Posterior vena cava (tissue), 2 donors: ENCODE measurements at places on chromosomes 12 and 14.
A peak's percentile ranks its signal among the peaks of the same experiment; 100 is the strongest.

DNA sequence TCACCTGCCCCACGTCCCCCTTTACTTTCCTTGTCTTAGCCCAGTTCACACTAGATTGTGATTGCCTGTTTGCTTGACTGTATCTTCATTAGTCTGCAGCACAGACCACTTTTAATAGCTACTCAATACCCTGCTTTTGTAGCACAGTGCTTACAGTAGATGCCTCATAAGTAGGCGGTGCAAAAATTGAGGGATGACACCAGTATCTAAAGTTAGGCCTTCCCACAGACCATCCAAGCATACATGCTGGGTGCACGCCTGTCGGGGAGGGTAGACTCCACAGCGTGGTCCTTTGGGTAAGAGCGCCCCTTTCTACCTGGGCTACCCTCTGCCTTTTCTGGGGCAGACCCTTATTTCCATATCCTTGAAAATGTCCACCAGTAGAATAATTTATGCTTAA lies 140.8 kb downstream of the GCH1 start:
- no peak for DNase-seq

- DNase-seq: no peak
Measured at GRCh38 chr12:60630796-60631195, 1035.0 kb downstream of the SLC16A7 start.

- peak; percentile 11 for DNase-seq
Measured at GRCh38 chr12:57095440-57095839, 6.5 kb downstream of the NAB2 start.

DNA sequence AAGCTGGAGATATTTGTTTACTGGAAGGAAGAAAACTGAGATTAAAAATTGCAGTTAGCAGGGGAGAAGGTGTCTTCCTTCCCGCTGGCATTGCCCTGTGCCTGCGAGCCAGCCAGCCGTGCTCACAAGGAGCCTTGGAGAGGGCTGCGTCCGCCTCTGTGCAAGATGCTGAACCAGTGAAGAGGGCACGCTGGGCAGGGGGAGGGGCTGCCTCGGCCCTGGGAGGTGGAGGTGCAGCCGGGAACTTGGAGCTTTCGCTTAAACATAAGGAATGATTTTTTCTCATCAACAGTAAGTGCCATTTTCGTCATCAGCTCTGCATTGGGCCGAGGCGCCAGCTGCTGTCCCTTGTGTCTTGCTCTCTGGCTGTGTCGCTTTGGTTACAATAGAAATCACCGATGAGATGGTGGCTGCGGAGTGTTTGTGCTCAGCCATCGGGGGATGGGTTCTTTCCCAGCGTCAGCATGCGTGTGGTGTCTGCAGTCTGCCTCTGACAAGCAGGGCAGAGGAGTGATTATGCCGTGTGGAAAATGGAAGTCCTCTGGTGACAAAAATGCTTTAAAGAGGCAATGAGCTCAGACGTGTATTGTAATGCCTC lies 97.3 kb downstream of the ESR2 start:
- DNase-seq: no peak

DNA sequence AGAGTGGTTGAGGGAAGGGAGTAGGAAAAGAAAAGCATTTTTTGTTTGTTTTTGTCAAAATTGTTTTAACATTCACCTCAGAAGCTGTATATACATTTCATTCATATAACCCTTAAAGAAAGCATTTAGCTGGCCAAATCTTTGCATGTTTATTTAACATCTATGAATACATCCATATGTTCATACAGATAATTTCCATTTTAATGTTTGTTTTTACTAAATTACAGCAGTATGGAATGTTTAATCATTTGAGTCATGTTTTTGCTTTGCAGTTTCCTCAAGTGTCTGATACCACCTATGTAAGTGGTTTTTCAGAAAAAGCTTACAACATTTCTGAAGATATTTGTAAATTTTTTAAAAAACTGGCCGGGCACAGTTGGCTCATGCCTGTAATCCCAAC lies 84.3 kb upstream of the ATF1 start:
- DNase-seq: no peak

- DNase-seq: no peak
Measured at GRCh38 chr14:49796025-49796424, 28.1 kb downstream of the KLHDC2 start.

DNA sequence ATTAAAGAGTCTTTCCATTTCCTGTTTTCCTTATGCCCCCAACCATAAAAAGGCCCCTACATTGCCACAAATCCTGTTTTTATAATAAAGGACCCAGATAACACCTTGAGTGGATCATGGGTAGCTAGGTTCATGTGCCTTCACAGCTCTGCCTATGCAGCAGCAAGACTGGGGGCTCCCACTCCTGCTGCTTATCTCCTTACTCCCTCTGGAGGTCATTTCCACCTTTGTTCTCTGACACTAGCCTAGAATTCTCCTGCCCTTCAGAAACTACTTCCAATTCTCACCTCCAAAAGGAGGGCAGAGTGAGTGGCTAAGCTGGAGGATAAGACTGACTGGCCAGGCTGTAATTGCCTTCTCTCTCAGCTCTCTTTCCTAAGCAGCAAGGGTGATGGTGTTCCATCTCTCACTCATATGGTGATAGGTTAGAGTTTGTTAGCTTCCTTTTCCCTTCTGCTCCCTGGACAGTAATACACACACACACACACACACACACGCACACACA lies 20.0 kb upstream of the STAC3 start:
- no peak for DNase-seq

DNA sequence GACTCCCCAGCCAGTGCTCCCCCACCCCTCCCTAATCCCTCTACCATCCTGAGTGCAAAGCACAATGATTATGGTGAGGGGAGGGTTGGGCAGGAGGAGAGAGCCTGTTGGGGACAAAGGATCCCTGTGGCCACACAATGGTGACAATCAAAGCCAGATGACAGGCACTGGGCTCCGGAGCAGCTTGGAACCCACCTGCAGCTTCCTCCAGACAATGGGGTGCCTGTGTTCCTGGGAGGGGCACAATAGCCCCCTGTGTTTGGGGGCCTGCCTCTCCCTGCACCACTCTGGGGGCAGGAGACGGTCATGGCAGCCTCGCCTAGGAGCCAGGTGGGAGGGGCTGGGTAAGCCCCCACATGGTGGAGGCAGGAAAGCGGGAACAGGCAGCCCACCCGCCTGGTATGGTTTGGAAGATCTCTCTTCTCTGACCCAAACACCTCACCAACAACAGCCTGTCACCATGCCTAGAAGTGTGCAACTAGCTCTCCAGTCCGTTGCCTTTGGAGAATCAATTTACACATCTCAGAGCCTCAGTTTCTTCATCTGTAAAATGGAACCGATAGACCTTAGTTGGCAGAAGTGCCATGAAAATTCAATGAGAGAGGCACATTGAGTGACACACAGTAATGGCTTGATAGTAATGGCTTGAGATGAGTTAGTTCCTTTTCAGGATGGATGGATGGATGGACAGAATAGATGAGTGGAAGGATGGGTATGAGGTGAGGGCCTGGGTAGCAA lies 53.0 kb downstream of the MVK start:
- no peak for DNase-seq

- DNase-seq: no peak
Measured at GRCh38 chr14:90058876-90059458, 2.8 kb upstream of the KCNK13 start.

DNA sequence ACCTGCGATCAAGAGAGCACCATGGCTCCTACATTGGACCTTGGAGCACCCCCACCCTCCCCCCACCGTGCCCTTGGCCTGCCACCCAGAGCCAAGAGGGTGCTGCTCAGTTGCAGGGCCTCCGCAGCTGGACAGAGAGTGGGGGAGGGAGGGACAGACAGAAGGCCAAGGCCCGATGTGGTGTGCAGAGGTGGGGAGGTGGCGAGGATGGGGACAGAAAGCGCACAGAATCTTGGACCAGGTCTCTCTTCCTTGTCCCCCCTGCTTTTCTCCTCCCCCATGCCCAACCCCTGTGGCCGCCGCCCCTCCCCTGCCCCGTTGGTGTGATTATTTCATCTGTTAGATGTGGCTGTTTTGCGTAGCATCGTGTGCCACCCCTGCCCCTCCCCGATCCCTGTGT lies 1.8 kb upstream of the RNU7-1 start:
- DNase-seq: peak; percentile 83

DNA sequence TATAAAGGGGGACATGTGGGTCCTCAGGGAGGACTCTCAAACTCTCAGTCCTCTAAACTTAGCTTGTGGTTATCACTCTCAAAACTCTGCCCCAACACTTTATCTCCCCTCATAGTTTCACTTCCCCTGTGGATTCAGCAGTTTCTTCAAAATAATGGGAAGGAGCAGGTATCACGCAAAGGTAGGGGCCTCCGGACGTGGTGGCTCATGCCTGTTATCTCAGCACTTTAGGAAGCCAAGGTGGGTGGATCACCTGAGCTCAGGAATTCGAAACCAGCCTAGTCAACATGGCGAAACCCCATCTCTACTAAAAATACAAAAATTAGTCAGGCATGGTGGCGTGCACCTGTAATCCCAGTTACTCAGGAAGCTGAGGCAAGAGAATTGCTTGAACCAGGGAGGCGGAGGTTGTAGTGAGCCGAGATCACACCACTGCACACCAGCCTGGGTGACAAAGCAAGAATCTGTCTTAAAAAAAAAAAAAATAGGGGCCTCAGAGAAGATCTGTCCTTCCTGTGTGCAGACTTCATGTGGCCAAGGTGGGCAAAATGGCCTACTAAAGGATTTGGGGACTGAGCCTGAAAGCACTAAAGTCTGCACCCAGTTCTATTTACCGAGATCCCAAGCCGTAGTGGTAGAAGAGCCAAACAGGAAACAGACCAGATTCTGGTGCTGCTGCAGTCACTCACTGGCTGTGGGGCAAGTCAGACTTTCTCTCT lies 6.4 kb downstream of the ITGB7 start:
- DNase-seq: no peak

DNA sequence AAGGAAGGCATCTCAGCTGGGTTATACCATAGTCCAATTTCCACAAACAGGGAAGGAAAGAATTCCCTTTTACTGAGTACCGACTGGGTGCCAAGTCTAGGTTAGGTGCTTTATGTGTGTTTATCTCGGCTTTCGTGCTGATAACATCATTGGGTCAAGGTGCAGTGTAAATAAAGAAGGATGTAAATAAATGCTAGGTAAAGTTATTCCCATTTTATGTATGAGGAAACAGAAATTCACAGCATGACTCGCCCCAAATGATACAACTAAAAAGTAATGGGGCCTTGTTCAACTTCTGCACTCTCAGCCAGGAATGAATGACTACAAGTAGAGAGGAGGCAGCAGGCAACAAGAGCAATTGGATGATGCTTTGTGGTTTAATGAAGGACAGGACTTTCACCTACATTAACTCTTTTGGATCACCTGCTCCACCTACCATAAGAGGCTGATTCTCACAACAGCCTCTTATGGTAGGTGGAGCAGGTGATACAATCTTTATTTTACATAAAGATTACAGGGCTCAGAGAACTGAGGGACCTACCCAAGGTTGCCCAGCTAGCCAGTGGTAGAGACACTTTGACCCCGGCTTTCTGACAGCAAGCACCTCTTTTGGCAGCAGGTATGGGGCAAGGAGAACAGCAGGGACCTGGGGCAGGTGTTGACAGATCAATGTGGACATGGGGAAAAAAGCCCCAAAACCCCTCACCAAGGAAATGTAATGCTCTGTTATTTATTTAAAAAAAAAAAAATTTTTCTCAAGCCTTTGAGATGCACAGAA lies 213.4 kb upstream of the NUDT4 start:
- DNase-seq: no peak

DNA sequence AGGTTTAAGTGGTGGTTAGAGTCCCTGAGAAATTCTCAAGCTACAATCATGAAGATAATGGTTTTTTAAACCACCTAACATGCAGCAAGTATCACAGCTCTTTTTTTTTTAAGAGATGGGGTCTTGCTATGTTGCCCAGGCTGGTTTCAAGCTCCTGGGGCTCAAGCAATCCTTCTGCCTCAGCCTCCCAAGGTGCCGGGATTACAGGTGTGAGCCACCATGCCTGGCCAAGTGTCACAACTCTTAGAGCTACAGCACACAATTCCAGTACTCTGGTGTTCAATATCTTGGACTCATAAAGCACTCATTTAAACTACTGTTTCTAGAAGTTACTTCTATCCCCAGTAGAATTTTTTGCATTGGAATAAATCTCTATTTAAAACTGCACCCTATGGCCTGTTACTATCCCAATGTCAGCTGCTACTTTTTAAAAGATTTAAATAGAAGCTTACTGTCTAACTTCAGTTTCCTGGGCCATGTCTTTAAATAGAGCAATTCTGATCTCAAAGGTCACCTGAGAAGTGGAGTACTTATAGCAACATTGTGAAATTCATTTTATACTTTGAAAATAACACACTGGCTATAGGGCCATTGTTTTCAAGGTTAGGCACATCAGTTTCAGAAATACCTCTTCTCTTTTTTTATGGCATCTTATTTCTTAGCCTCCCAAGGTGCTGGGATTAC lies 10.3 kb downstream of the LYSET start:
- DNase-seq: no peak

DNA sequence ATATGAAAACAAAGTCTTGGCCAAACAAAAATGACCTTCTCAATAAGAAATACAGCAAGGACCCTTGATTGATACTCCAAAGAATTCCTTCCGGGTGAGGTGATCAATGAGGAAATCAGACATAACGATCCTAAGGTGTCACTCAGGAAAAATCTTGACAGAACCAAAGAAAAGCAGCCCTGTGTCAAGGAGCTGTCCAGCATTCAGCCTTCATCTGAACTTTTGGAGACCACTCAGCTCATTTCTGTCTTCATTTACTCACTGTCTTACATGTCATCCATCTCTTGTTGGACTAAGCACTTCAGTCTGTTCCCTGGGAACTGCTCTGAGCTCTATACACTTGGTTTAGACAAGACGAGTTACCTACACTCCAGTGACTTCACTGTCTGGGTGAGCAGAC lies 179.9 kb downstream of the GRIN2B start:
- no peak for DNase-seq

DNA sequence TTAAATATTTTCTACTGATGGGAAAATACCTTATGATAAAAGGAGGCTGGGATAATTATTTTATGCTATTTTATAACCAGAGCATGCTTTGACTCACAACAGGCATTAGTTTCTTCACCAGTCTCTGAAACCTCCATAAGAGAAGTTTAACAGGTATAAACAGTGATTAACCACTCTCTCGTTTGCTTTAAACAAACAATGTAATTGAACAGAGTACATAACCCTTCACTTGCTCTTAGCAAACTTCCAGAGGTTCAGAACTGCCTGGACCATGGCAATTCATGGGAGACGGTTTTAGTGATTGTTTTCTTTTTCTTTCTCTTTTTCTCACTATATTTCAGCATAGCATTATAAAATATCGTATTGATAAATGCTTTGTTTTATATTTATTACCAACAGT lies 35.3 kb downstream of the CFAP251 start:
- no peak for DNase-seq

DNA sequence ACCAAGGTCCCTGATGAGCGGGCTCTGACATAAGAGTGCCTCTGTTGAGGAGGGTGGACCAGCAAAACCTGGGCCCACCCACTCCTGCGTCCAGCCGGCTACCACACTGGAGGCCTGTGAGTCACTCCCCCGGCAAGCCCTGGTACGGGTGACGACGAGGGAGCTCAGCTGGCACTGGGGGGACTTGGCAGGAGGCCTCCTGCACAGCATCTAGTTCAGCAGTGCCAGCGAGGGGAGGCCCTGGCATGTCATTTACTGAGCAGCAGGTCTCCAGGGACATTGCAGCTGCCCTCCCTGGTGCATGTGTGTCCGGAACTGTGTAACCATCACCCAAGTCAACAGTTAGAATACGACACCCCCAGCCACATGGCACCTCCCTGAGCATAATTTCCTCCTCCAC lies 24.4 kb downstream of the CD9 start:
- no peak for DNase-seq
